AG09309 (cell line): ENCODE measurements at places on chromosomes 4 and X.

- DNase-seq = no peak
Measured at GRCh38 chr4:94304365-94304971, 38.2 kb downstream of the HPGDS start.

DNA sequence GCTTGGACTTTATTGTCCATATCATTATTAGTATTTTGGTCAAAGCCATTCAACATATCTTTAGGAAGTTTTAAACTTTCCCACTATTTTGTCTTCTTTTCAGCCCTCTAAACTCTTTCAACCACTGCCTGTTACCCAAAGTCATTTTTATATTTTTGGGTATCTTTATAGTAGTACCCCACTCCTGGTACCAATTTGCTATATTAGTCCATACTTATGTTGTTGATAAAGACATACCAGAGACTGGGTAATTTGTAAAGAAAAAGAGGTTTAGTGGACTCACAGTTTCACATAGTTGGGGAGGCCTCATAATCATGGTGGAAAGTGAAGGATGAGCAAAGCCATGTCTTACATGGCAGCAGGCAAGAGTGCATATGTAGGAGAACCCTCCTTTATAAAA is 271.4 kb downstream of the KLHL4 start:
- DNase-seq = no peak

GRCh38 chr4:111630705-111631104 is 514.5 kb upstream of the FAM241A start:
- peak; percentile 13 for DNase-seq

GRCh38 chr4:13088726-13089658 is 395.1 kb downstream of the RAB28 start:
- no peak for DNase-seq

GRCh38 chrX:101415180-101416145 is 7.4 kb downstream of the HNRNPH2 start:
- DNase-seq = peak; percentile 54
